Right renal pelvis (tissue), 4 donors: ENCODE measurements at places on chromosomes 7 and 10.

DNA sequence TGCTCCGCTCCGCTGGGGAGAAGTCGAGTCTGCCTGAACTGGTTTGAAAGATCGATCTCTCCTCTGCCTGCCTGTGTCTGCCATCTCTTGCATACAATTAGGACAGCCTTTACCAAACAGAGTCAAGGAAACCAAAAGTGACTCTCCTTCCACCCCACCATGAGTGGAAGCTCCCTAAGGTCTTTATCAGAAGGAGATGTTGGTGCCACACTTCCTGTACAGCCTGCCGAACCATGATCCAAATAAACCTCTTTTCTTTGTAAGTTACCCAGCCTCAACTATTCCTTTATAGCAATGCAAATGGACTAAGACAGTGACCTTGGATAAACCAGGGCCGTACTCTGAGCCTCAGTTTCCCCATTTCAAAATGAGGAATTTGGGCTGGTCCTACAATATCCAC is 106.3 kb upstream of the GDF10 start:
- DNase-seq, result no peak

DNA sequence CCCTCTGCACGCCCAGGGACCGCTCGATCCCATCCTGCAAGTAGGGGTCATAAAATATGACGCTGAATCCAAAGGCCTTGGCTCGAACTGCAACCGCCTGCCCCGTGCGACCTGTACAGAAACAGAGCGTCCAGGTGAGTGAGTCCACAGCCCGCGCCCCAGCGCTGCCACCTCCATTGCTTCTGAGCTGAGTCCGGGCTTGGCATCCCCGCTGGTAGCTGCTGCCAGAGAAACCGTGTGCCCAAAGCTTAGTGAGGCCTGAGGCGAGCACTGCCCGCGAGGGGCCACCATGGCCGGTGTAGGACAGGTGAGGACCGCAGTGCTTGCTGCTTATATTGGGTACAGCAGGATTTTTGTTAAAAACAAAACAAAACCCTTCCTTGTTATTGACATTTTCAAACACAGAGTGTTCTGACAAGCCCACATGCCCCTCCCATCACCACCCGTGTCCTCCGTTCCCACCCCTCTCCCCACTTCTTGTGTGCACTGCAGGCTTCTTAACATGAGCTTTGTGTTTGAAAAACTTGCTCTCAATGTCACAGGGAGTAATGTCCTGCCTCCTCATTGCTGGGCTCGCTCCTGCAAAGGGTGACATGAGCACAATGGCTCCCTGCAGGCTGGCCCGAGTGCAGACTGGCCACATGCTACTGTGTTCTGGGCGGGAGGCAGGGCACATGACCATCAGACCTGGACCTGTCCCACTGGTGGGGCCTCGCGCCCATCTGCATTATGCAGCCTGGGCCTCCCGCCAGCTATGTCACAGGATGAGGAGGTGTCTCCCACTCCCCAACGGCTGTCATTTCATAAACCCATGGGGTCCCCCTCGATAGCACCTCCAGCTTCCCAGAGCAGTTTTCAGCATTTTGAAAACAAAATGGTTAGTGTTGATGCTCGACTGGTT is 52.9 kb downstream of the ZRANB1 start:
- no peak for DNase-seq

- DNase-seq, result no peak
These were observed 128.2 kb upstream of the CHST15 start for GRCh38 chr10:124221356-124222317.

- no peak for DNase-seq
These were observed 49.2 kb upstream of the AGR3 start for GRCh38 chr7:16930946-16931345.

GRCh38 chr7:18552943-18553604 is 57.5 kb downstream of the HDAC9 start:
- DNase-seq, result no peak

- no peak for DNase-seq
These were observed 265.6 kb upstream of the FOXK1 start for GRCh38 chr7:4416396-4417056.

- DNase-seq, result no peak
These were observed 14.3 kb downstream of the TES start for GRCh38 chr7:116224492-116225098.
